ENCODE measurements at places on chromosomes 16 and 17.

- DNase-seq = no peak
- H3K4me3 ChIP-seq = no peak overlapping the region
- H3K27me3 ChIP-seq = no peaks in the 10 kb centered on the region
- H3K4me1 ChIP-seq = no peaks in the 10 kb centered on the region
- H3K36me3 ChIP-seq = no peaks in the 10 kb centered on the region
- H3K27ac ChIP-seq = no peak overlapping the region
Measured at GRCh38 chr16:48347191-48347865, 37.9 kb downstream of the SIAH1 start.

DNA sequence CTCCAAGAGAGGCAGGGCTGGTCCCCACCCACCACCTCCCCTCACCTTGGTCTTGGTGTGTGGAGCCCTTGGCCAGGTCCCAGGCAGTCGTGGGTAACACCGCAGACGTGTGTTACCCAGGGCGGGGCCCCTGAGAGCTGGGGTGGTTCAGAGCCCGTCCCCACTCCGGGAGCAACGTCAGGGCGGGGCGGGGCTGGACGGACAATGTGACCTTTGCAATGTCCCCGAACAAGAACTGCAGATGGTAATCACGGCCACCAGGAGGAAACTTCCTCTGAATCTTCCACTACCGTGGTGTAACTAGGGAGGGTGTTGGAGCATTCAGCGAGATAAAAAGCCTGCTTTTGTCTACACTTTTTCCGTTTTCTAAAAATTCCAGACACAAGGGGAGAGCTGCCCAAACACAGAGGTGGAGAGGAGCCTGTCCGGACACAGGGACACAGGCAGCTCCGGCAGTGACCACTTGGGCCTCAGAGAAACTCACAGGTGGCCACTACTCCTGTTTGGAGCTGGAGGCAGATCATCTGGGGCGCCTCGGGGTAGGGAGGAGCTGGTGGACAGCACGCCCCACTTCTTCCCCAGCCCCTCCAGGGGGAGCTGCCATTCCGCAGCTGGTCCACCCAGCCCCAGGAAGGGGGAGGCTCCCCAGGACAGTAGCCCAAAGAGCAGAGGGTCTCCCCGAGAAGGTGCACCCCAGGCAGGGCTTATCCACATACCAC lies 14.2 kb upstream of the SLC38A10 start:
- H3K4me3 ChIP-seq = peak overlapping the region; percentile 24
- H3K4me1 ChIP-seq = peaks cover 21% of the 10 kb centered on the region
- DNase-seq = peak; percentile 86

GRCh38 chr17:72193391-72194106 lies 72.7 kb downstream of the SOX9 start:
- H3K27ac ChIP-seq = peak overlapping the region; percentile 50
- no peaks in the 10 kb centered on the region for H3K4me1 ChIP-seq
- no peaks in the 10 kb centered on the region for H3K36me3 ChIP-seq
- H3K27me3 ChIP-seq = no peaks in the 10 kb centered on the region
- no peak for DNase-seq

DNA sequence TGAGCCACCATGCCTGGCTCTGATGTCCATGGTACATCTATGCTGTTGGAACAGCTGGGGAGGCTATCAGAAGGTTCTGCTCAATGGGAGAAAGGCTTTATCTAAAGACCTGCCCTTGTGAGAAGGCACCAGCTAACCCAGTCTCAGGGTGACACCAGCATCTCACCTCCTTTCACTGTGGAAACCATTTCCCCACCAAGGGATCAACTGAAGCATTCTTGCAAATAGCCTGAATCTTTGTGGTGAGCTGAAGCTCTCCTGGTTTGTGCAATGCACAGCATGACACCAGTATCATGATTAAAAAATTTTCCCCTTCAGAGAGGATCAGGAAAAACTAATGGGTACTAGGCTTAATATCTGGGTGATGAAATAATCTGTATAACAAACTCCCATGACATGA lies 5.1 kb downstream of the CCL18 start:
- H3K4me3 ChIP-seq = no peak overlapping the region
- H3K27ac ChIP-seq = no peak overlapping the region
- no peaks in the 10 kb centered on the region for H3K36me3 ChIP-seq
- no peaks in the 10 kb centered on the region for H3K4me1 ChIP-seq
- H3K27me3 ChIP-seq = no peaks in the 10 kb centered on the region
- no peak for DNase-seq

DNA sequence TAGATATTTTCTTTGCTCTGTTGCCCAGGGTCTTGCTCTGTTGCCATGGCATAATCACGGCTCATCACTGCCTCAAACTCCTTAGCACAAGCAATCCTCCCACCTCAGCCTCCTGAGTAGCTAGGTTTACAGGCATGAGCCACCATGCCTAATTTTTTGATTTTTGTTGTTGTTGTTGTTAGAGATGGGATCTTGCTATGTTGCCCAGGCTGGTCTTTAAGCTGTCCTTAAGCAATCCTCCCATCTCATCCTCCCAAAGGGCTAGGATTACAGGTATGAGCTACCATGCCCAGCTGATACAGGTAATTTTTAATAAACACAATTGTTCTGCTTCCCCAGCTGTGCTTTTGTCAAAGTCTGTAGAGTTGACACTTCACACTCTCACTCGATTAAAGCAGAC lies 159.3 kb downstream of the PARN start:
- H3K27ac ChIP-seq = no peak overlapping the region
- H3K4me3 ChIP-seq = no peak overlapping the region
- no peak for DNase-seq
- H3K36me3 ChIP-seq = no peaks in the 10 kb centered on the region

GRCh38 chr16:68003031-68003430 lies 3.7 kb upstream of the DPEP2 start:
- H3K27me3 ChIP-seq = no peaks in the 10 kb centered on the region
- DNase-seq = no peak
- H3K27ac ChIP-seq = no peak overlapping the region
- H3K4me1 ChIP-seq = peaks cover 6% of the 10 kb centered on the region
- no peaks in the 10 kb centered on the region for H3K36me3 ChIP-seq
- no peak overlapping the region for H3K4me3 ChIP-seq

GRCh38 chr16:20538687-20539086 lies 37.5 kb downstream of the ACSM2B start:
- no peaks in the 10 kb centered on the region for H3K27me3 ChIP-seq
- no peaks in the 10 kb centered on the region for H3K36me3 ChIP-seq
- no peak overlapping the region for H3K4me3 ChIP-seq
- H3K4me1 ChIP-seq = no peaks in the 10 kb centered on the region

DNA sequence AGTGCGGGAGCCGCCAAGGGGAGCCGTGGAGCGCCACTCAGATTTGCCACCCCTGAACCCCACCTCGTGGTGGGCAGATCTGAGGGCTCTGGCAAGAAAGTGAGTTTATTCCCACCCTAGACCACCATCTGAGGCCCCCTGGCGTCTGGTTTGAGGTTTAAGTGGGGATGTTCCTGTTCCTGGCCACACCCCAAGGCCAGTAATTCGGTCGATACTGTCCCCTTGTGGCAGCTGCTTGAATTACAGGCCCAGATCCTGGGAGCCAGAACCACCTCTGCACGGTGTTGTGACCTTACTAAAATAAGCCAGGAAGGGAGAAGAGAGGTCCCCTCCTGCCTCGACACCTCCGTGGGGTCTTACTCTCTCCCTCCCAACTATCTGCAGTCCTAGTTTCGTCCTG lies 3.3 kb upstream of the LAT start:
- no peak for DNase-seq
- H3K36me3 ChIP-seq = peaks cover 2% of the 10 kb centered on the region
- H3K27me3 ChIP-seq = no peaks in the 10 kb centered on the region
